ENCODE measurements at places on chromosomes 1 and 21.

DNA sequence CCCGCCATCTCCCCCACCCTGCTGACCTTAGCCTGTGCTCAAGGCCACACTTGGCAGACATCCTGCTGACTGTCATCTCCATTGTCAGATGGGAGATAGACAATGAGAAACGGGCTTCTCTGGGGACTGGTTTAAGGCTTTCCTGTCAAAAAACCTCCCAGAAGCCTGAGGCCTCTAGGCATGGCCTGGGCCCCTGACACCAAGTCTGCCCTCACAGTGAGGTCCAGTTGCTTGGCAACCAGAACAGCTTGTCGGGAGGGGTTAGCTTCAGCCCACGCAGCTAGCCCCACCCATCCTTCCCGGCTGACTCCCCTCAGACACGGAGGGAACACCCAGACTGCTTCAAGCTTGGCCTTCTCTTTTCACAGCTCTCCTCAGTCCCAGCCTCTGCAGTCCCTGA is 11.0 kb downstream of the PLEKHA6 start:
- no peak for DNase-seq

DNA sequence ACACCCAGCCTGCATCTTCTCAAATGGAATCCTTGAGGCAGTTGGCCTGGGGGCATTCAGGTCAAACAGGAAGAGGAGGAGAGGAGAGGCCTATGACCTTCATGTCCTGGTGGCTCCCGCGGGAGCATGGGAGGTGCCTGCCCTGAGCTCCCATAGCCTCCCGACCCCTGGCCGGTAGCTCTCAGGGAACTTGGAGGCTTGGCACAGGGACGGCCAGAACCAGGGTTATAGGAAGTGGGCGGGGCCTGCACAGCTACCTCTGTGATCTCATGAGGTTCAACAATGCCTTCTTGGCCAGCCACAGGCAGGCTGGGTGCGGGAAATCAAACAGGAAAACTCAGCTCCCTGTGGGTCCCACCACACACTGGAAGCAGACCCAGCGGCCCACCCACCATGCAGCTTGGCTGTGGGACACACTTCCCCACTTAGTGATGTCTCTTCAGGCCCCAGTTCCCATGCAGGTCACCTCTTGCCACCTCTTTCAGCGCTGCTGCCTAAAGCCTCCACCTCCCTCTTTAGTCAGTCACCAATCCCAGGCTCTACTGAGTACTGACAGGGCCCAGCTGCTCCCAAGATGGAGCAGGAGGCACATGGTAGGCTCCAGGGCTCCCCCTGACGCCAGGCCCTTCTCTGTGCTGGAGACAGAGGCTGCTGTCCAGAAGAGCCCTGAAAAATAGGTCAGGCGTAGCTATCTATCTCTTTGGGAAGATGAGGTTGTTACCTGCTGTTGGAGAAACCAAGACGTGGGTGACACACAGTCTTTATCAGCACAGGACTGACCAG is at the start of gene SLFNL1:
Gene SLFNL1, minus strand, starts transcription at position 200 of the 783 bp plus-strand sequence. CDS start 1,065 bp downstream, outside the sequence.
- DNase-seq: no peak

DNA sequence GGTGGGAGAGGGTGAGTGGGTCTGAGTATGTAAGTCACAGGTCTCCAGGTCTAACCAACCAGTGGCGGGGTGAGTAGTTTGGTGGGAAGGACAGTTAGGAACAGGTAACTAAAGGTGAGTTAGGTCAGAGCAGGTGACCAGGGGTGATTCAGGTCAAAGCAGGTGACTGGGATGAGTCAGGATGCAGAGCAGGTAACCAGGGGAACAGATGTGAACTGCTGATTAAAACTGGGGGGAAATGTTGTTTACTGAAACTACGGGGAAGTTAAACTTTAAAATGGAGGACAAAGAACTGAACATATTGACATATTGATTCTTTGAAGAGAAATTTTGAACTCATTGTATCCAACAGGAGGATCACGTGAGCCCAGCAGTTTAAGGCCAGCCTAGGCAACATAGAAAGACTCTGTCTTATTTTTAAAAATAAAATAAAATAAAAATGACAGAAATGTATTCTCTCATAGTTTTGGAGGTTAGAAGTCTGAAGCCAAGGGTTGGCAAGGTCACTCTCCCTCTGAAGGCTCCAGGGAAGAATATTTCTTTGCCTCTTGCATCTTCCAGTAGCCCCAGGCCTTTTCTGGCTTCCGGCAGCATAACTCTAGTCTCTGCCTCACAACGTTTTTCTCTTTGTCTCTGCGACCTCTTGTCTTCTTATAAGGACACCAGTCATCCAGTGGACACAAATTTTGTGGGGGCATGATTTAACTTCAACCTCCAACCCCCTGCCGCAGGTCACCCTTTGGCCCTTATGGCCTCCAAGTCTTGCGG is 64.3 kb upstream of the TINAGL1 start:
- no peak for DNase-seq

DNA sequence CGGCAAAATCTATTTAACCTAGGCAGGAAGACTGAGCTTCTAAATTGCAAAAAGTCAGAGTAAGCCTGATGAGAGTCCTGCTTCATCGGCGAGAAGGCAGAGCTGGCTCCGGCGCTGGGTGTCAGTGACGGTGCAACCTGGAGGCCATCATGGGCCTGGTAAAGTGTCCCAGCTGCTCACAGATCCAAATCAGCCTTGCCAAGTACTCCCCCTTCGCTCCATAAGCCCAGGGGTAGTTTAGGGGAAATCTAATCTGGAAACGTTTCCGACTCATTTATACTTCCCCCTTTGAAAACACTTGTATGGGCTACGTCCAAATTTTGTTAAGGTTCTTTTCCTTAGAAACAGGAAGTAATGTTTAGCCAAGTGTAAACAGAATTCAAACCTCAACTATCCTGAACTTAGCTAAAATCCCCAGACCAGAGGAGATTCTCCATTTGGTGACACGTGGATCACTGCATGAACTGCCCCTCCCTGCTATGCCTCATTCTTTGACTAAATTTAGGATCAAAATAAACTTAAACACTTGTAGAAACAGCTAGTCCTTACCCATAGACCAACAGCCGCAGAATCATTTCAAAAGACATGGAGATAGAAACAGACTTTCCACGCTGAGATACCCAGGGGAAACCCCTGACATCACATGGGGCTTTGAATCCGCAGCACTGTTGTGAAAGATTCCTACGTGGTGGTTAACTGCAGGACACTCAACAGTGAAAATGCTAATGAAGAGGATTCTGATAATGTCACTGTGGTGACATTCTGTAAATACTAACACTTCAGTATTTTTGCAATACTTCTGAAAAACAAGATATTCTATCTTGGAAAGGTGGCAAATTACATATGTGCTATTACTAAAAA is 172.7 kb downstream of the TGFBR3 start:
- no peak for DNase-seq
